ENCODE measurements at places on chromosomes 5 and 9.

DNA sequence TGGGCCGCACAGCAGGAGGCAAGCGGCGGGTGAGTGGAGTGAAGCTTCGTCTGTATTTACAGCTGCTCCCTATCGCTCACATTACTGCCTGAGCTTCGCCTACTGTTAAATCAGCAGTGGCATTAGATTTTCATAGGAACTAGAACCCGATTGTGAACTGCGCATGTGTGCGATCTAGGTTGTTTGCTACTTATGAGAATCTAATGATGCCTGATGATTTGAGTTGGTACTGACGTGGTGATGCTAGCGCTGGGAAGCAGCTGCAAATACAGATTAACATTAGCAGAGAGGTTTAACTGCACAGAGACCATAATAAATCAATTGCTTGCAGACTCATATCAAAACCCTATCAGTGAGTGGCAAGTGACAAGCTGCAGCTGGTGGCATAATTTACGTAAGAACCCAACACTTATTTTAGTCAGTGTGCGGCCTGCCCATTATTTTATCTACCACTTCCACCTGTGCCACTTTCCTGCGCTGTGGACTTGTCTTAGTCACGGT, 133.4 kb upstream of the CDH9 start:
- DNase-seq: peak; percentile 88

DNA sequence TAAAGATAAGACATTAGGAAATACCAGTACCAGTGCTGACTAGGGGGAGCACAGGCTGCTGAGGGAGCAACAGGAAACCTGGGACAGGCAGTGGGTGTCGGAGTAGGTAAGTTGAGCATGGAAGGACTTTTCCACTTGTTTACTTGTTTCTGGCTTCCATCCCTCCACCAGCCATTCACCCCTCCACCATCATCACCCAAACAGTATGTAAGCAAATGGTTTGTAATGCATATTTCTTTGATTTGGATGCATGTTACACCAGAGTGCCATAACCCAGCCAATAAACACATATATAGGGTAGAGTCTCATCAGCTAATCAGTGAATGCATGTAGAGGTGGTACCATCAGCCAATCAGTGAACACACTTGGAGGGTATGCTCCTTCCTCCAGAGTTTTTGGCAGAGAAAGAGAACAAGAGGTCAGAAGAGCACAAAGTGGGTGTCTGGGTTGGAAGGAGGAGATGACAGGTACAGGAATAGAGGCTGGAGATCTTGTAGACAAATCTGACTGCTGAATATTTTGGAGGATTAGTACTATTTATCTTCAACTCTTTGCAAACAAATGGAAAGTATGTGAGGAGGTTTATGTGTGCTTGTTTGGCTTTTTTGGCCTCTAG, 37.7 kb upstream of the PDE8B start:
- no peak for DNase-seq

DNA sequence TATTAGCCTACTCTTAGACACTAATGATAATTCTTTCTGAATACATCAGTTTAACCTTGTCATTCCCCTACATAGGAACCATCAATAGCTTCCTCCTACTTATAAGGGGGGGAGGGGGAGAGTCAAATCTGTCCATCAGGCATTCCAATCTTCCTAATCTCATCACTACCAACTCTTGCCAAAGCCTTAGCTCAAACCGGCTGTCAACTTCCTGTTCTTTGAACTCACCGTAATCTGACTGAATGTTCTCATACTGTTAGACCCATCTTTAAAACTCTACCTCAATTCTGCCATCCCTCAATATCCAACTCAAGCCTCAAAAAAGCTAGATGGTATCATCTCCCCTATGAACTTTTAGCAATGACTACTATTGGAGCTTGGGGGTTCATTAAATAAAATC, 41.9 kb upstream of the RNF38 start:
- DNase-seq: peak; percentile 18

DNA sequence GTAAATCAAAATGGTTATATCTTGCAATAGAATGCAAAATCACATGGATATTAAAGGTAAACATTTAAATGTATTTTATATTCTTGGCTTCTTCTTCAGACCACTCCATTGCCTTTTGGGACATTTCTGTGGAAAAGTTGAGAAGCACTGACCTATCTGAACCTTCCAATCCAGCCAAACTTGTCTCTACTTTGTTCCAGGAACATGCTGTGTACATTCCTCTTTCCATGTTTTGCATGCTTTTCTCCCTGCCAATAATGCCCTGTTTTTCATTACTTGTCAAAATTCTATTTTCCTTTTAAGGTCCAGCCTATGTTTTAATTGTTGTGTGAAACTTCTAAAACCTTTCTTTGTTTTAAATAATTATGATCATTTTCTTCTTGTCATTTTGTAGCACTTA, 28.3 kb downstream of the JAK2 start:
- no peak for DNase-seq

DNA sequence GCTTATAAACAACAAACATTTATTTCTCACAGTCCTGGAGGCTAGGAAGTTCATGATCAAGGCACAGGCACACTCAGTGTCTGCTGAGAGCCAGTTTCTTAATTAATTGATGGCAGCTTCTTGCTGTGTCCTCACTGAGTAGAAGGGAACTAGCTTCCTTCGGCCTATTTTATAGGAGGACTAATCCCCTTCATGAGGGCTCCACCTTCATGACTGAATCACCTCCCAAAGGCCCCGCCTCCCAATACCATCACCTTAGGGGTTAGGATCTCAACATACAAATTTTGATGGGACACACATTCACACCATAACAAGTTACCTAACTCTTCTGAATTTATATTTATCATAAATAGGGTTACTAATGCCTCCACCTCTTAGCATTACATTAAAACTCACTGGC, 129.8 kb downstream of the GNAQ start:
- DNase-seq: no peak

- DNase-seq: peak; percentile 87
These were observed 32.1 kb downstream of the PTPA start for GRCh38 chr9:129143031-129143927.

DNA sequence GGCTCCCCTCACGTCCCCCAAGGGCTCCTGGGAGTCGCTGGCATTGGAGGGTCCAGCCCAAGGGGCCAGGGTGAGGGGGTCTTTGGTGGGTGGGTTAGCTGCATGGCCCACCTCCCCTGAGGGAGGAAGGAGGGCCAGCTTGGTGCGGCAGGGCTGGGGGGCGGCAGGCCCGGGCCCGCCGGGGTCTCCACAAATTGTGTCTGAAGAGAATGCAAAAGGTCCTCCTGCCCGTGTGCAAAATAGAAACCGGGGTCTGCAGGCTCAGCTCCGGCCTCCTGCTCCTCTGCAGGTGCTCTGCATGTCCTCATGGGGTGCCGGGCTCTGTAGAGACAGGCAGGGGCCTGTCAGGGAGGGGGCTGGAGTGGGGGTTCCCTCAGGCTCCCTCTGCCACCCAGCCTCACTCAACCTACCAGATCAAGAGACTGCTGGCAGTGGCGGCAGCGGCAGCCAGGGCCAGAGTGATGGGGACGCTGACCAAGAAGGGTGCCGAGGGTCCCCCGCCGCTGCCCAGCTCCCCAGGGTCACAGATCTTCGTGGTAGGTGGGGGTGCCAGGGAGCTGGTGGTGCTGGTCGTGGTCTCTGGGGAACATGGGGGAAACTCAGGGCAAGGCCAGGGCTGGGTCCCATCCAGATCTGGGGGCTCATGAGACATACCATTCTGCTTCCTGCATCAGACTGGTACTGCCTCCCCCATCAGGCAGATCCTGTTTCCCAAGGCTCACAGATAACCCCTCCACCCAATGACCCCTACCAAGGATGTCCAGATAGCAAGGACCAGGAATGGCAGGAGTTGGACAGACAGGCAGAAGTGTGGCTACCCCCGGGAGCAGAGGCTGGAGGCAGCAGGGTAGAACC, 29.2 kb upstream of the ENHO start:
- no peak for DNase-seq

DNA sequence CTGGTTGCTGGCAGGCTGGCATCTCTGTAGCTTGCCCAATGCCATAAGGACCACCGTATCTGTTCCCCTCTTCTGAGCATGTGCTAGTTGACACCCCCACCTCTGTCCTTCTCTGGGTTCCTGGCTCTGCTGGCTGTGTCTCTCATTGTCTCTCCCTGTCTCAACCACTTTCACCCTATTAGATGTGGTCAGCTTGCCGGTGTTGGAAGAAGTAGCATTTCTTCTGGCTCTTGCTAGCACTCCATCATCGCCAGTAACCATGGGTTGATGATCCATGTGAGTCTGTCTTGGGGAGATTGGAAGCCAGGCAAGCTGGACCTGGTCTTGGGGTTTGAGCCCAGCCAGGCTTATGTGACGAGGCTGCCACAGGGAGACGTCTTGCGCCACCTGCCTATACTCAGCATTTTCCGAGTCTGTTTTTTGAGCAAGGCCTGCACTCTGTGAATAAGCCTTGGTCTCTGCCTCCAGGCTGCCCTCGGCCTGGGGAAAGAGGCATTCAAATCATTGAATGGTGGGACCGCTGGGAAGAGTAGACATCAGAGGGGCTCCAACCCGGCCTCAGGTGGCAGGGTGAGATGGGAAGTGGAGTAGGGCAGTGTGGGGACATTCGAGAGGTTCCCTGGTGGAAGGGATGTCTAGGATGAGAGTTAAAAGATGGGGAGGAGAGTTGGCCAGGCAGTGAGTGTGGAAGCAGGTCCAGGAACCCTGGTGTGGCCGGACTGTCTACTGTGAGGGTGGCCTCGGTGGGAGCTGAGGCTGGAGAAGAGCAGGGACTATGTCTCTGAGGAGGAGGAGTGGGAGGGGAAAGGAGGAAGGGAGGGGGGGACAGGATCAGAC, 74.3 kb downstream of the ZNF618 start:
- DNase-seq: no peak

GRCh38 chr9:133706307-133707050, 31.7 kb downstream of the SARDH start:
- DNase-seq: no peak

DNA sequence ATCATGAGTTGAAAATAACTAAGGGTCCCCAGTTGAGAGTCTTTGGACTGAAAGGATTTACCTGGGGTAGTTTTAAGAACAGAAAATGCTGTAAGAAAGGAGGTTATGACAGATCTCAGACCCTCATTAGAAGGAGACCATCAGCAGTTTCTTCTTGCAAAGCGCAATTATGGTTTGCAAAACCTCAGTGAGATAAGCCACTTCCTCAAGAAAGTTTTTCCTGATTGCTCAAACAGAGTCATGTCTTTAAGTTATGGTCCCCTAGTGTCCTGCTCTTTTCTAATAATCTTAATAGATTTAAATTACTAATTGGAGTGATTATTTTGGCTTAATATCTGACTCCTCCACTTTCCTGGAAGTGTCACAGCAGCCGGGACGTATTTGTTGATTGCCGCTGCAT, 293.2 kb upstream of the KLF4 start:
- peak; percentile 70 for DNase-seq

GRCh38 chr5:81400375-81400774, 6.4 kb upstream of the ACOT12 start:
- peak; percentile 25 for DNase-seq

DNA sequence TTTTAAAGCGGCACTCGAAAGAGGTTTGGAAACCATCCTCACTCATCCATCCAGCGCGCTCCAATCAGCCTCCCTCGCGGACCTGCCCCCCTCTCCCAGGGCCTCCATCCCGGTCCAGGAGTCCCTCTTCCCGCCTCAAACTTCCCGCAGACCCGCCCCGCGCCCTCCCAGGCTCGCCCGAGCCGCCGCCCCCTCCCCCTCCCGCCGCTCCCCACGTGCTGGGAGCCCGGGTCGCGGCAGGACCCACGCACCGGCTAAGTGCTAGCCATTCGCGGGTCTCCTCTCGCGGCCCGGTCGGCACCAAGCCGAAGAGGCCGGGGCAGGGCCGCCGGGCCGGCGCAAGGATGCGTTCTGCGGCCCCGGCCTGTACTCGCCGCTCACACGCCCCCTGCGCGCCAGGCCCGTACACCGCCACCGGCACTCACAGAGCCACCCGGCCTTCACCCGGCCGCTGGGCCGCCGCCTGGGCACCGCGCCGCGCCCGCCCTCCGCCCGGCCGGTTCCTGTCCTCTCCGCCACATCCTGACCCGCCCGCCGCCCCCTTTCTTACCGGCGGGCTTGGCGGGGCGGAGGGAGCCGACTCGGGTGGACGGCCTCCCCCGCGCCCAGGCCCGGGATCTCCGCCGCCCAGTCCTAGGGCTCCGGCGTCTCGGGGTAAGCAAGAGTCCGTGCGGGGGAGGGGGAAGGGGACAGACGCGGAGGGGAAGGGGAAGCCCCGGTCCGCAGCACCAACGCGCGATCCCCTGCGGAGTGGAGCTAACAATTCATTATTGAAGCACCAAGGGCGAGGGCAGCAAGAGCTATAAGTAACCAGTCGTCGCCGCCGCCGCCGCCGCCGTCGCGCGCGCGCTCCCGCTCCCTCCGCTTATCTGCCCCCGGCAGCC, 576 bp downstream of the CHD1 start:
- peak; percentile 56 for DNase-seq

GRCh38 chr9:4258320-4259090, 41.4 kb downstream of the GLIS3 start:
- no peak for DNase-seq

DNA sequence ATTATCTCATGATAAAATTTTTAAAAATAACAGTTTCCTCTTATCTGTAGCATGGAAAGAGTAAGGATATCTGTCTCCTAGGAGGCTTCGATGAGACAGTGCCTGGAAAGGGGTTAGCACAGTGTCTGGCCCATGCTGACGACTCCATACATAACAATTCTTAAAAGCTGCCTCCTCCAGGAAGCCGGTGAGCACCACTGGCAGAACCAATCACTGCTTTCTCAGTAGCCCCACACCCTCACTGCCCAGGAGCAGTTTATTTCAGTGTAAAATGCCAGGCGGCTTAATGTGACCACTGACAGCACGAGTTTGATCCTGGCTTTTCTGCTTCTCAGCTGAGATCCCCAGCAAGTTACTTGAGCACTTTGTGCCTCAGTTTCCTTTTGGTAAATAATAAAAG, 1.2 kb upstream of the NIPAL4 start:
- no peak for DNase-seq

- no peak for DNase-seq
These were observed 18.4 kb downstream of the GADD45G start for GRCh38 chr9:89622933-89623861.

- DNase-seq: peak; percentile 9
These were observed 73.4 kb upstream of the NR4A3 start for GRCh38 chr9:99748266-99748665.

DNA sequence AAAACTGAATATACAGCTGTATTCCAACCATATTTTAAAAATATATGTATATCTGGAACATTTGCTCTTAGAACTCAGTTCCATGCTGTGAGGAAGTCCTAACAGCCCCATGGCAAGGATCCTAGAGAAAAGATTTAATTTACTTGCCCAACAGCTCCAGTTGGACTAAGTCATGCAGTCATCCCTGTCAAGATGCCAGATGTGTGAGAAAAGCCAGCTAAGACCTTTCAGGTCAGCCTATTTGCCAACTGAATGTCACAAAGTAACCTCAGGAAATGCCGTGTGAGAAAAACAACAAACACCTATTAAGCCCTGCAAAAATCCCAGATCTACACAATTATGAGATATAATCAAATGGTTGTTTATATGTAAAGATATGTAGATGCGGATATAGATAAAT, 416.3 kb downstream of the NR2F1-AS1 start:
- no peak for DNase-seq

DNA sequence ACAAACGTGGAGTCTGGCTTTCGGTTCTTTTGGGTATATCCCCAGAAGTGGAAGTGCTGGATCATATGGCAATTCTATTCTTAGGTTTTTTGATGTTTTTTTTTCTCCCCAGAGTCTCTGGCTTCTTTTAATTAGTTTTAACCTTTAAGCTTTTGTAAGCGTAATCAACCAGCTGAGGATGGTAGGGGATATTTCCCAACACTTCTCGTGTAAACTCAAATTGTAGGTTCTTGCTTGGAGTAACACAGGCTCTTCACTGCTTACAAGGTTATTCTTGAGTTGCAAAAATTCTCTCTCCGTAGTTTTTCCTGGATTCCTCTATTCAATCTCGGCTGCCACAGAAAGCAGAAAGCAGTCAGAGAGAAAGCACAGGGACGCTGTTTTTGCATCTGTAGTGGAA, 11.9 kb downstream of the LAMC3 start:
- no peak for DNase-seq

Data from hematopoietic multipotent progenitor cell treated with erythropoietin and hydrocortisone succinate and interleukin-3 and kit ligand, for 6 days (in vitro differentiated cells).